ENCODE measurements at places on chromosomes 2 and 18. TPM values are rescaled to one million over a fixed set of nuclear protein-coding genes. Genes with fewer than 3 reads are reported as not detected.

- no peak for DNase-seq
Observed at GRCh38 chr18:14747513-14748474, at the start of gene ANKRD30B. Gene ANKRD30B, plus strand, starts transcription at chr18:14748172. Its CDS starts 248 bp downstream, at chr18:14748420.

- peak; percentile 32 for DNase-seq
Observed at GRCh38 chr2:222982010-222982908, 69.7 kb upstream of the KCNE4 start.

- DNase-seq = no peak
Observed at GRCh38 chr2:29360016-29360784, 245.0 kb downstream of the CLIP4 start.

- DNase-seq = no peak
Observed at GRCh38 chr2:121286506-121286905, 1.5 kb upstream of the TFCP2L1 start.

DNA sequence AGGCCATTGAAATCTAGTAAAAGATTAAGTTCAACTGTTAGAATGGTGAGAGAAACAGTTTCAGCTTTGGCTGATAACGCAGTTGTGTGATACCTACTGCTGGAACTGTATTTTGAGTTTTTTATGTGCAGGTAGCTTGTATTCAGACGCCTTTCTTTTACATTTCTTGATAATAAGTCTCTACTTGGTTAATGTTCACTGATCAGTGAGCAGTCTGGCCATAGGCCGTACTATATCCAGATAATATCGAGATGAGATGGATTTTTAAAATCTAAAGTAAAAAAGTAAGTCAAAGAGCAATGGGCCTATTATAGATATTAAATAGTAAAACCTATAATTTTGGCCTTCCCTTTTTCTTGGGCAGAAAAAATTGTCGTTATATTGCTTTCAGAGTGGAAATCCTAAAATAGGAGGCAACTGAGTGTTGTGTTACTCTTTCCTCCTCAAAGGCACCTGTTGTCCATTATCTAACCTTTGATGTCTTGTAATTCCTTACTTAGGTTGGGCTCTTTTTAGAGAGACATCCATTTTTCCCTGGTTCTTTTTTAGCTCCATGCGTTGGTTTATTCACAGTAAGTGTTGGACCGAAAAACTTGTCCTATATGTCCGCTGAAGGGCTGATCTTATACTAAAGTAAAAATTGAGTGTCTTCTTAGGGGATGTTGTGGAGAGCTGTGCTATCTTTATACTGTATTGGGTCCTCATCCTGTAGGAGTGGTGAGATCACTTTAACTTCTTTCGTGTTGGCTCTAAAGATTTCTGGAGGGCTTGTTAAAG is 1.7 kb downstream of the EML4 start:
- DNase-seq = no peak

DNA sequence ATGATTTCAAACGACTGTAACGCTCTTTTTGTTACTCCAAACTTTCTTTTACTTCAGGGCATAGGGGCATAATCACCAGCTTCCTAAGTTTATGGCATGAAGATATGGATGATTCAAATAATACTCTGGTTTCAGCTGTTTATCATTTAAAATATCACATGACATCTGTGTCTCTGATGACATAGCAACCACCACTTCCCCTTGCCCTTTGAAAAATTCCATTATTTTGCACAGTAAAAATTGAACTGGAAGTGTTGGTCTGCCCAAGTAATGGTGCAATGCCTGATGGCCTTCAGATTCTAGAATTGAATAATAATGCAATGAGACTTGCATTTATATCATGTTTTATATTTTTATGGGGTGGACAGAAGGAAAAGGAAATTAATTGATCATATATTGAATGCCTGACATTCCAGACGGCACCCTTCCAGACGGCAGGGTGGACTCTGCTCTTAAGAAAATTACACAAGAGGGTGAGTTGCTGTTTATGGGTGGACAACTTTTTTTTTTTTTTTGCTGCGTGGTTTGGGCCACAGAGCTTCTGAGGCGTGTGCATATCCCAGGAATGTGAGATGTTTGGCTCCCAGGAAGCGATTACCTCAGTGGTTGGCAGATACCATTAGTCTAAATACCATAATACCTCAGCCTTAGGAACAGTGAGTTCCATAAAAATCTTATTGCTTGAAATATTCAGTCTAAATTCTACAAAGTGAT is 101.7 kb upstream of the ZNF521 start:
- no peak for DNase-seq

DNA sequence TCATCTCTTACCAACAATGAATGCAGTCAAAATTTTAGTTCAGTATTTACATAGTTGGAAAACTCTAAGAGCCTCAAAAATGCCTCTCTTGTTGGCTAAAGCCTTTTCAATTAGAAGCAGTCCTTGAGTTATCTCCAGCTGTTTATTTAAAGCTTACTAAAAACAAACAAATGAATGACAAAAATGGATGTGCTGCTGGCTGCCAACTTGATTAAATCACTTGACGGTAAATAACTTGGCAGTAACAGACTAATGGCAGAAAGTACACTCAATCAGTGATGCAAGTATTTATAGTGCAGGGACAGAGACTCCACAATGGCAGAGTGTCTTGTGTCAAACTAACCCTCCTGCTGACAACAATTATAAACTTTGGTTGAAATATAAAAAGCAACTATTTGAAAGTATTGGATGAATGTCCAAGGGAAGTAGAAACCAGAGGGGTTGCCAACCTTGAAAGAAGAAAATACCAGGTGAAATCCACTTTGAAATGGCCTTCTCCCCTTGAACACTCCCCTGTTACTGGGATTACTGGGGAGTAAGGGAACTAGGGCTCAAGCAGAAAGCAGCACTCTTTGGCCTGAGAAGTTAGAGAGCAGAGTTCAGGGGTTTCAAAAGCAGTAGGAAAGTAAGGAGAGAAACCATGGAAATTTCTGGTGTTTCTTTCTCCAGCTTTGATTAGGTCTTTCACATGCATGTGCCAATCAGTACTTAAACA is 245.2 kb upstream of the SPHKAP start:
- no peak for DNase-seq

The RGPD3 gene
- 0.28 TPM for polyA plus RNA-seq

The PLGLB2 gene
- polyA plus RNA-seq = 0.80 TPM

The CD8A gene
- polyA plus RNA-seq = 0.47 TPM

The VWC2L gene
- polyA plus RNA-seq = not detected
